ENCODE measurements at places on chromosomes 1 and 21.
A peak's percentile ranks its signal among the peaks of the same experiment; 100 is the strongest.

- no peak overlapping the region for H3K27ac ChIP-seq
- no peak overlapping the region for H3K4me3 ChIP-seq
- H3K36me3 ChIP-seq = no peaks in the 10 kb centered on the region
- no peaks in the 10 kb centered on the region for H3K27me3 ChIP-seq
Measured at GRCh38 chr1:96703186-96703585, 18.4 kb upstream of the PTBP2 start.

DNA sequence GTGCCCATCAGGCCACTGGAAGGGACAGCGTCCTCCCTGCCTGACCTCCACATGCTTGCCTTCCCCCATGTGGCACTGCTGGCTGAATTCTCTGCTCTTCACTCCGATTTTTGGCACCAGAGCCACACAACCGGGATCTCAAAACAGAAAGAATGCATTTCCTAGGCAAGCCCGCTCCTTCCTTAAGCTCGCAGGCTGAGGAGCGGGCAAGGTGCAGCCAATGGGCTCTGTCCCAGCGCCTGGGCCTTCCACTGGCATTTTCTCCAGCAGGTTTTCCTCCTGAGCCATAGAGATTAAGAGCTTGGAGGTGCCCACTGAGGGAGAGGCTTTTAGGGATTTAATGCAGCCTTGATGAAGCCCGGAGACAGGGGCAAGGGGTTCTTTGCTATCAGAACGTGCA lies 158.0 kb downstream of the IGSF21 start:
- no peaks in the 10 kb centered on the region for H3K4me1 ChIP-seq
- no peaks in the 10 kb centered on the region for H3K36me3 ChIP-seq
- H3K27ac ChIP-seq = no peak overlapping the region
- no peaks in the 10 kb centered on the region for H3K27me3 ChIP-seq
- no peak for DNase-seq
- no peak overlapping the region for H3K4me3 ChIP-seq

GRCh38 chr1:170734412-170735175 lies 70.7 kb downstream of the PRRX1 start:
- no peak overlapping the region for H3K27ac ChIP-seq
- H3K27me3 ChIP-seq = no peaks in the 10 kb centered on the region
- H3K4me3 ChIP-seq = no peak overlapping the region

- H3K4me1 ChIP-seq = no peaks in the 10 kb centered on the region
- H3K27me3 ChIP-seq = no peaks in the 10 kb centered on the region
- no peak overlapping the region for H3K27ac ChIP-seq
- no peak overlapping the region for H3K4me3 ChIP-seq
Measured at GRCh38 chr21:20789729-20790500, 208.3 kb upstream of the NCAM2 start.

DNA sequence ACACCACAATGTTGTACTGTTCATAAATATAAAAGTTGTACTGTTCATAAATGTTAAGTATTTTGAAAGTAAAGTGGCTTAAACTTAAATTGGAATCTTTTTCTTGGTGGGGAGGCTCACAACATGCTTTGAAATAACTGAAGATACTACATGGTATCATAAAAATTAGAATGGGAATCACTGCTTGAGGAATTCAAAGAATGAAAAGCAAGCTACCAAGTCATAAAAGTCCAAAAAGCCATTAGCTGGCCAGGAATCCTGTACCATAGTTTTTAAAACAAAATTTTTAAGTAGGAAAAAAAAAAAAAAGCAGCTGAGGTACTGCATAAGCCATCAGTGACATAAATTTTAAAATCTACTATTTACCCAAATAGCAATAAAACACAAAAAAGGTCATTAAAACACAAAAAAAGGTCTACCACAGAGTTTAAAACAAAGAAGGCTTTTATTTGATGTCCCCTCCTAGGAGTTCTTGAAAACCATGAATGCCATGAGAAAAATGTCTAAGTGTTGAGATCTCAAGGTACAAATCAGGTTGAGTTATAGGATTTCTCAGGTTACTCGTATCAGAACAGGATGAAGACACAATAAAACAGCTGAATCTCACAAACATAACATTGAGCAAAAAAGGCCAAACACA lies 8.6 kb downstream of the ZZZ3 start:
- H3K4me1 ChIP-seq = peaks cover 6% of the 10 kb centered on the region
- no peak overlapping the region for H3K27ac ChIP-seq
- no peak overlapping the region for H3K4me3 ChIP-seq
- no peaks in the 10 kb centered on the region for H3K36me3 ChIP-seq
- no peaks in the 10 kb centered on the region for H3K27me3 ChIP-seq

GRCh38 chr21:14600569-14601297 lies 54.6 kb upstream of the SAMSN1 start:
- DNase-seq = no peak
- H3K27ac ChIP-seq = no peak overlapping the region
- no peaks in the 10 kb centered on the region for H3K4me1 ChIP-seq
- no peak overlapping the region for H3K4me3 ChIP-seq
- no peaks in the 10 kb centered on the region for H3K36me3 ChIP-seq

- no peak for DNase-seq
- H3K27ac ChIP-seq = peak overlapping the region; percentile 11
- peaks cover 3% of the 10 kb centered on the region for H3K4me1 ChIP-seq
- peak overlapping the region; percentile 77 for H3K4me3 ChIP-seq
Measured at GRCh38 chr1:51728611-51729155, 111.8 kb downstream of the OSBPL9 start.

Measured in colonic mucosa (tissue), 4 donors.